ENCODE measurements at places on chromosomes 1 and 21. TPM values are rescaled to one million over a fixed set of nuclear protein-coding genes. Genes with fewer than 3 reads are reported as not detected.

PTGFRN gene
- polyA plus RNA-seq, result 60.1 TPM

DMBX1 gene
- not detected for polyA plus RNA-seq

OR2T29 gene
- polyA plus RNA-seq, result not detected

S1PR1 gene
- 58.1 TPM for polyA plus RNA-seq

PLA2G2F gene
- polyA plus RNA-seq, result not detected

NES gene
- polyA plus RNA-seq, result 86.5 TPM

MYOM3 gene
- not detected for polyA plus RNA-seq

LY9 gene
- polyA plus RNA-seq, result not detected

ITLN1 gene
- polyA plus RNA-seq, result 0.34 TPM

SLC5A9 gene
- polyA plus RNA-seq, result 0.07 TPM

C2CD4D gene
- 0.44 TPM for polyA plus RNA-seq

CTH gene
- polyA plus RNA-seq, result 6.5 TPM

RALGPS2 gene
- 16.5 TPM for polyA plus RNA-seq

HTR6 gene
- polyA plus RNA-seq, result not detected

OR2T35 gene
- not detected for polyA plus RNA-seq

LAD1 gene
- 9.5 TPM for polyA plus RNA-seq

MATN1 gene
- polyA plus RNA-seq, result 1.4 TPM

SHE gene
- 2.0 TPM for polyA plus RNA-seq

ZFP69B gene
- polyA plus RNA-seq, result 3.7 TPM

CACNA1E gene
- polyA plus RNA-seq, result not detected

CFHR3 gene
- polyA plus RNA-seq, result not detected

HPDL gene
- 4.7 TPM for polyA plus RNA-seq

CCDC24 gene
- polyA plus RNA-seq, result 27.9 TPM

CLCA4 gene
- polyA plus RNA-seq, result not detected

HP1BP3 gene
- polyA plus RNA-seq, result 135 TPM

SELENON gene
- 111 TPM for polyA plus RNA-seq

AMPD1 gene
- not detected for polyA plus RNA-seq

FCGR3A gene
- not detected for polyA plus RNA-seq

OR10J1 gene
- polyA plus RNA-seq, result not detected

FCRL5 gene
- not detected for polyA plus RNA-seq

ACOT11 gene
- polyA plus RNA-seq, result 23.8 TPM

SESN2 gene
- polyA plus RNA-seq, result 24.5 TPM

BRWD1 gene
- 32.6 TPM for polyA plus RNA-seq

SPRR2G gene
- not detected for polyA plus RNA-seq

UTS2 gene
- not detected for polyA plus RNA-seq

SV2A gene
- 23.3 TPM for polyA plus RNA-seq

OR2L13 gene
- polyA plus RNA-seq, result not detected

HHAT gene
- polyA plus RNA-seq, result 6.1 TPM

AGBL4 gene
- polyA plus RNA-seq, result not detected

CASQ1 gene
- polyA plus RNA-seq, result 22.5 TPM

LCE1B gene
- not detected for polyA plus RNA-seq

SOX13 gene
- polyA plus RNA-seq, result 34.8 TPM

NBPF26 gene
- polyA plus RNA-seq, result 6.2 TPM

PAQR6 gene
- polyA plus RNA-seq, result 23.3 TPM

EPHB2 gene
- 38.8 TPM for polyA plus RNA-seq

FAM89A gene
- 24.7 TPM for polyA plus RNA-seq

KIF14 gene
- polyA plus RNA-seq, result 10.2 TPM

CA14 gene
- 133 TPM for polyA plus RNA-seq

S100A7A gene
- polyA plus RNA-seq, result not detected

CIART gene
- 20.6 TPM for polyA plus RNA-seq

PEAR1 gene
- 1.1 TPM for polyA plus RNA-seq

LELP1 gene
- polyA plus RNA-seq, result not detected

NBPF4 gene
- polyA plus RNA-seq, result not detected

ACADM gene
- polyA plus RNA-seq, result 106 TPM
